Keratinocyte (primary cell): ENCODE measurements at places on chromosomes 4 and X.

GRCh38 chr4:32485956-32486355, 1765.8 kb downstream of the PCDH7 start:
- no peak for DNase-seq

DNA sequence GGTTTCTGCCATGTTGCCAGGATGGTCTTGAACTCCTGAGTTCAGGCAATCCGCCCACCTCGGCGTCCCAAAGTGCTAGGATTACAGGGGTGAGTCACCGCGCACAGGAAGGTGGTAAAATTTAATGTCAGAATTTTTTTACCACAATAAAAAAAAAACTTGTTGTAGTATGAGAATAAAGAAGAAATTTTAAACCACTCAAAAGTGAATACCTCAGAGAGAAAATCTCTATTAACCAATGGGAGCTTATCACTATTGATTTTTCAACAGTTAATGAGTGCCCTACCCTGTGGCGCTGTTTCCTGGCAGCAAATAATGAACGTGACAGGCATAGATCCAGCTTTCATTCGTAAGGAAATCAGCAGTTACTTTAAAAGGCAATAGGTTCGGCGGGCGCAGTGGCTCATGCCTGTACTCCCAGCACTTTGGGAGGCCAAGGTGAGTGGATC, 32.7 kb upstream of the SLC25A4 start:
- no peak for DNase-seq

DNA sequence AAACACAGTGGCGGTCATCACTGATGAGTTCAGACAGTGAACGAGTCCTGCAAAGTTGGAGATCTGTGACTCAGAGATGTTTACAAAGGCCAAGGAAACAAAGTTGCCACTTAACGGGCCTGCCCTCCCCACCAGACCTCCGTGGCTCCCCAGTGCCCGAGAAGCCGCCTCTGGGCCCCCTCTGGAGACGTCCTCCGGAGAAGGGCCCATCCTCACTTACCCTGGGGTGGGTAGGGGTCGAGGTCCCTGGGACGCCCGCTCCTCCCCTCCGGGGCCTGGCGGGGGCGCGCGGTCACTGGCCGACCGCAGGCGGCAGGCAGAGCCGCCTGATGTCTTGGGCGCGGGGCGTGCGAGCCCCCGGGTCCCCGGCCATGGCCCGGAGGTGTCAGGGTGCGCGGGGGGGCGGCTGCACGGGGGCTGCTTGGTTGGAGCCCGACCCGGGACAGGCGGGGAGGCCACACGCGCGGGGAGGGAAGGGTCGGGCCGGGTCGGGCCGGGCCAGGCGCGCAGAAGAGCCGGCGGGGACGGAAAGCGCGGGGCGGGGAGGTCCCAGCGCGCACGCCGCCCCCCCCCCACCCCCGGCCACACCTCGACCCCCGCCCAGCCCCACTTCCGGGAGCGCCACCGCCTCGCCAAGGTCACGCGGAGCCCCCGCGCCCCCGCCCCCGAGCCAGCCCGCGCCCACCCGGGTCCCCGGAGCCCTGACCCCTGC, 529 bp downstream of the DHRSX start:
- DNase-seq, result no peak

DNA sequence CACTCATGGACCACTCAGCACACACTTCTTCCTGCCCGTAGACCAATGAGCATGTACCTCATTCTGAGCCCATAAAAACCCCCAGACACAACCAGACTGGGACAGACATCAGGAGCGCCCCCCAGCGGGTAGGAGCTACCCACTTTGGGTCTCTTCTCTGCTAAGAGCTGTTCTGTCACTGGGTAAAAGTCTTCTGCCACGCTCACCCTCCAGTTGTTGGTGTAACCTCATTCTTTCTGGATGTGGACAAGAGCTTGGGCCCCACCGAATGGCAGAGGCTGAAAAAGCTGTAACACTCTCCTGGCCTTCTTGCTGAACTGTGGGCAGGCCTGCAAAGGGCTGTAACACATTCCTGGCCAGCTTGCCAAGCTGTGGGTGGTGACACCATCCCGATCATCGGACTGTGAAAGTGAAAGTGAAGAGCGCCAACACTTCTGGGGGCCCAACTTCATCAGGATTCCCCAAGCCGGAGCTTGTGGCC, 137.6 kb downstream of the TECRL start:
- no peak for DNase-seq

- DNase-seq, result no peak
Measured at GRCh38 chr4:42302348-42302747, 94.9 kb upstream of the SHISA3 start.

DNA sequence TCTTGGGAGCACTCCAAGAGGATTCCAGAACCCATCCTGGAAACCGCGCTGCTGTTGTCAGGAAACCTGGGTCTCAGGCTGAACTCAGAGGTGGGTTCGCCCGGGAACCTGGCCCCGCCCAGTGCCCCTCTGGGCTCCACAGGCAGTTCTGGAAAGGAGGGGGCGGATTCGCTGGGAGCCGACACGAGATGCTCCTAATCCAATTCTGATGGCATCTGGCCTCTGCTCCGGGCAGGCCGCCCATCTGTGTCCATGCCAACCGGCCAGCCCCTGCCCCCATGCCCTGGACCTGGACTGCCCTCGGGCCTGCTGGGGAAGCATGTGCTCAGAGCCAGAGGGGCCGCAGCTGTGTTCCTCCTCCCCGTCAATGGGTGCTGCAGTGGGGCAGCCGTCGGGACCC, 21.0 kb downstream of the ATP2B3 start:
- DNase-seq, result no peak

- DNase-seq, result no peak
Measured at GRCh38 chrX:46209037-46209436, 336.2 kb downstream of the ZNF674 start.

GRCh38 chr4:108762559-108763225, at the start of gene ETNPPL:
ETNPPL (minus strand) TSS chr4:108763053; CDS start chr4:108762898, 155 bp downstream.
- DNase-seq, result no peak

- DNase-seq, result no peak
Measured at GRCh38 chr4:86957215-86957614, 22.4 kb downstream of the AFF1 start.

- no peak for DNase-seq
Measured at GRCh38 chr4:138010639-138011038, 231.5 kb downstream of the SLC7A11 start.

- no peak for DNase-seq
Measured at GRCh38 chrX:96683997-96684338, 674 bp upstream of the DIAPH2 start.

DNA sequence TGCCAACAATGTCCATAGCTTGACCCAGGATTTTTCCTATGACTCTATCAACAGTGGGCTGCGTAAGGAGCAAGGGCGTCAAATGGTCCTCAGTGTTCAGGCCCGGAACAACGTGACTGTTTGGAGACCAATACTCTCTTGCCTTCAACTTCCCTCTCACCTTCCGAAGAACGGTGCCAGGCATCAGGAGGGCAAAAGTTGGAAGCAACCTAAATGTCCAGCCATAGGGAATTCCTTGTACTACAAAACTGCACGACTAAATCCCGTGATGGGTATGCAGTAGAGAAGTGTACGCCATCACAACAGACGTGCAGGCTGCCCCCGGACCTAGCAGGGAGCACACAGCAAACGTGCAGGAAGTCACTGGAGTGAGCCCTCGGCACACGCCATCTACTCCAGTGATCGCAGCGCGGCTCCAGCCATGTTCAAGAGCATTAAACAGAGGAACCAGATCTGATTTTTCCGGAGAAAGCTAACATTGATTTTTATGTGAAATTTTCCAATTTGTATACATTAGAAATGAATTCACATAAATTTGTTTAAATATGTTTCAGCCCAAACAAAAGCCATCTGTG, 79.0 kb downstream of the JAKMIP1 start:
- no peak for DNase-seq

GRCh38 chrX:26783512-26784225, 567.7 kb downstream of the MAGEB5 start:
- no peak for DNase-seq

- DNase-seq, result no peak
Measured at GRCh38 chr4:60655356-60655755, 544.8 kb upstream of the ADGRL3 start.

DNA sequence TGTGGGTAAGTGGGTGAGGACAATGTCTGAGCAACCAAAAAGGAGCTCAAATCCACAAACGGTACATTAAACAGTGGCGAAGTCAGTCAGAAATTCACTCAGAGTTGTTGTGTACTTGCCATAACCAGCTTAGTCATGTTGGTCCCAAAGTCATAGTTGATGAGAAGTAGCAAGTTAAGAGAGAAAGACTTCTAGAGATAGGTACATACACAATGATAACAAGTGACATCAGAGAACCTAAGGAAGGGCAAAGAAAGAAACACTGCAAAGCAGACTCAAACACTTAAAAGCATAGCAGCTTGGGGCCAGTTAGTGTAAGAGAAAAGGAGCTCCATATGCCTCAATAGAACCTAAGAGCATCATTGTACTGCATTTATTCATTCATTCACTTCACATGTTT, 30.2 kb downstream of the DYNLT3 start:
- DNase-seq, result no peak

DNA sequence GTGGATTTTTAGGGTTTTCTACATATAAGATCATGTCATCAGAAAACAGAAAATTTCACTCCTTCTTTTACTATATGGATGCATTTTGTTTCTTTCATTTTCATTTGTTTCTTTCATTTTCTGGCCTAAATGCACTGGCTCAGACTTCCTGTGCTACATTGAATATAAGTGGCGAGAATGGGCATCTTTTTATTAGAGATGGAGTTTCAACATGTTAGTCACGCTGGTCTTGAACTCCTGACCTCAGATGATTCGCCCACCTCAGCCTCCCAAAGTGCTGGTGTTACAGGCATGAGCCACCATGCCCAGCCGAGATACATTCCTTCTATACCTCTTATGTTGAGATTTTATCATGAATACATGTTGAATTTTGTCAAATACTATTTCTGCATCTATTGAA, 61.8 kb downstream of the BRWD3 start:
- DNase-seq, result no peak
